ENCODE measurements at places on chromosomes 2 and 18. TPM values are rescaled to one million over a fixed set of nuclear protein-coding genes. Genes with fewer than 3 reads are reported as not detected.

Gene FBXO41
- 6.5 TPM for total RNA-seq

- peak overlapping the region; percentile 89 for H3K27ac ChIP-seq
- no peak overlapping the region for H3K4me3 ChIP-seq
- peak; percentile 98 for DNase-seq
Measured at GRCh38 chr2:45938649-45939511, 287.4 kb downstream of the PRKCE start.

GRCh38 chr2:241390301-241391206, 34.5 kb downstream of the FARP2 start:
- H3K4me1 ChIP-seq: no peaks in the 10 kb centered on the region
- H3K4me3 ChIP-seq: no peak overlapping the region
- H3K27me3 ChIP-seq: no peaks in the 10 kb centered on the region
- H3K27ac ChIP-seq: no peak overlapping the region
- DNase-seq: no peak
- no peaks in the 10 kb centered on the region for H3K36me3 ChIP-seq

Gene TMBIM1
- 114 TPM for total RNA-seq

GRCh38 chr2:168587307-168587706, 131.2 kb downstream of the CERS6 start:
- no peaks in the 10 kb centered on the region for H3K27me3 ChIP-seq
- H3K27ac ChIP-seq: no peak overlapping the region
- H3K4me3 ChIP-seq: no peak overlapping the region
- no peaks in the 10 kb centered on the region for H3K36me3 ChIP-seq

Gene HOXD10
- not detected for total RNA-seq

GRCh38 chr18:68150961-68151360, 563.9 kb downstream of the TMX3 start:
- no peaks in the 10 kb centered on the region for H3K27me3 ChIP-seq
- no peak for DNase-seq
- no peaks in the 10 kb centered on the region for H3K36me3 ChIP-seq

- H3K4me3 ChIP-seq: no peak overlapping the region
- no peaks in the 10 kb centered on the region for H3K36me3 ChIP-seq
- H3K27me3 ChIP-seq: peaks cover 8% of the 10 kb centered on the region
- H3K27ac ChIP-seq: no peak overlapping the region
- no peaks in the 10 kb centered on the region for H3K4me1 ChIP-seq
- no peak for DNase-seq
Measured at GRCh38 chr2:23346029-23346428, 39.0 kb upstream of the KLHL29 start.

- H3K36me3 ChIP-seq: no peaks in the 10 kb centered on the region
- no peak overlapping the region for H3K27ac ChIP-seq
- DNase-seq: no peak
Measured at GRCh38 chr2:105597011-105597805, 147.5 kb upstream of the NCK2 start.

- H3K4me1 ChIP-seq: no peaks in the 10 kb centered on the region
- H3K27ac ChIP-seq: no peak overlapping the region
- no peak overlapping the region for H3K4me3 ChIP-seq
Measured at GRCh38 chr18:34039201-34039600, 185.5 kb downstream of the NOL4 start.

- no peak overlapping the region for H3K27ac ChIP-seq
- no peak overlapping the region for H3K4me3 ChIP-seq
- H3K27me3 ChIP-seq: no peaks in the 10 kb centered on the region
- DNase-seq: no peak
Measured at GRCh38 chr2:96330407-96330806, 5.2 kb upstream of the NCAPH start.

DNA sequence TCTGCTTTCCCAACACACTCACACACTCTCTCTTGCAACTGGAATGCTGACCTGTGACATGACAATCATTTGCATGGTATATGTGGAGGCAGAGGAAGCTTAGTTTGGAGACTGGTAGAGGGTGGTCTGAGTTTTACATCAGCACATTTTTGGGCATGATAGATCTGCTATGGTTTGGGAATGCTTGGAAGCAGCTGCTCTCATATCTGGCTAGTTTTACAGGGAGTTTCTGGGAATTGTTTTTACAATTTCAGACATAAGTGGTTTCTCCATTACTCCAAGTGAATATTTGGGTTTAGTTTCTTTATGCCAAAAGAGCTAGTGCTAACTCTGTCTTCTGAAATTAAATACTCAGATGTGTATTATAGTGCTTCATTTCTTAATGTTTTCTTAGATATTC, 977.6 kb downstream of the SUCLG1 start:
- no peaks in the 10 kb centered on the region for H3K4me1 ChIP-seq
- H3K36me3 ChIP-seq: no peaks in the 10 kb centered on the region
- no peaks in the 10 kb centered on the region for H3K27me3 ChIP-seq

Data from Panc1 (cell line).